ENCODE measurements at places on chromosomes 5 and 9. TPM values are rescaled to one million over a fixed set of nuclear protein-coding genes. Genes with fewer than 3 reads are reported as not detected.

Gene ST8SIA4
- polyA plus RNA-seq = 0.02 TPM

DNA sequence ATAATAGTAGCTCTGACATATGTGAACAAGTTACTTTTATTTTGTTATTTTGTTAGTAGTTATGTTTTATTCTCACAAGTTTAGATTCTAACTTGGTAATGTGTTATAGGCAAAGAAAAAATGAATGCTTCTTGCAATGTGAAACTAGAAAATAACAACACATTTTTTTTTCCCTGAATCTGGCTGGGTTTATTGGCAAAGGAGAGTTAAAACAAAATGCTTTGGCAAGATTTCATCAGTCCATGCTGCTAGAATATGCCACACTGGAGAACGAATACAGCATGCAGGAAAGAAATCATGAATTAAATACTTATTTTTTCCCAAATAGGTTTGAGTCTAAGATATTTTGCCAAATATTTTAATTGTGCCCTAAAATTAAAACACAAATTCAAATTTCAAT lies 1048.1 kb upstream of the ACO1 start:
- no peak for DNase-seq
- no peaks in the 10 kb centered on the region for H3K27me3 ChIP-seq
- H3K4me1 ChIP-seq = no peaks in the 10 kb centered on the region
- no peak overlapping the region for H3K27ac ChIP-seq

Gene ACOT12
- polyA plus RNA-seq = 0.19 TPM

DNA sequence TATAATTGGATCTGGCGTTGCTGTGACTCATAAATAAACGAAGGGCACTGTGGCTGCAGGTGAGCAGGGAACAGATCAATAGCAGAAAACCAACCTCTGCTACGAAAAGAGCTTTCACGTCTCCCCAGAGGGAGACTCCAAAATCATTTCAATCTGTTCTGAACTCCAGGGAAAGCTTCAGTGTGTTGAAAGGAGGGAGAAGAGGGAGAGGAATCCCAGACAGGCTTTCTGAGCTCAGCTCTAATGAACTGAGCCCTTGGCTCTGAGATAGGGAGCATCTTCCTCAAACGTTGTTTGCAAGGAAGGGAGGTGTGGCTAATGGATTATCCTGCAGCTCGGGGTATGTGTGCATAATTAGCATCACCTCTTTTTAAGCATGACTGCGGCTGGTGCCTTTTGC lies 288.0 kb upstream of the IRX4 start:
- peaks cover 85% of the 10 kb centered on the region for H3K27me3 ChIP-seq
- DNase-seq = no peak
- H3K4me1 ChIP-seq = no peaks in the 10 kb centered on the region
- no peak overlapping the region for H3K4me3 ChIP-seq

Gene MYO10
- 8.1 TPM for polyA plus RNA-seq

Gene TAF11L5
- not detected for polyA plus RNA-seq

GRCh38 chr9:82975176-82975575 lies 87.8 kb downstream of the RASEF start:
- no peak overlapping the region for H3K4me3 ChIP-seq
- H3K27me3 ChIP-seq = no peaks in the 10 kb centered on the region
- no peaks in the 10 kb centered on the region for H3K4me1 ChIP-seq
- no peak overlapping the region for H3K27ac ChIP-seq
- no peak for DNase-seq
- H3K36me3 ChIP-seq = no peaks in the 10 kb centered on the region

DNA sequence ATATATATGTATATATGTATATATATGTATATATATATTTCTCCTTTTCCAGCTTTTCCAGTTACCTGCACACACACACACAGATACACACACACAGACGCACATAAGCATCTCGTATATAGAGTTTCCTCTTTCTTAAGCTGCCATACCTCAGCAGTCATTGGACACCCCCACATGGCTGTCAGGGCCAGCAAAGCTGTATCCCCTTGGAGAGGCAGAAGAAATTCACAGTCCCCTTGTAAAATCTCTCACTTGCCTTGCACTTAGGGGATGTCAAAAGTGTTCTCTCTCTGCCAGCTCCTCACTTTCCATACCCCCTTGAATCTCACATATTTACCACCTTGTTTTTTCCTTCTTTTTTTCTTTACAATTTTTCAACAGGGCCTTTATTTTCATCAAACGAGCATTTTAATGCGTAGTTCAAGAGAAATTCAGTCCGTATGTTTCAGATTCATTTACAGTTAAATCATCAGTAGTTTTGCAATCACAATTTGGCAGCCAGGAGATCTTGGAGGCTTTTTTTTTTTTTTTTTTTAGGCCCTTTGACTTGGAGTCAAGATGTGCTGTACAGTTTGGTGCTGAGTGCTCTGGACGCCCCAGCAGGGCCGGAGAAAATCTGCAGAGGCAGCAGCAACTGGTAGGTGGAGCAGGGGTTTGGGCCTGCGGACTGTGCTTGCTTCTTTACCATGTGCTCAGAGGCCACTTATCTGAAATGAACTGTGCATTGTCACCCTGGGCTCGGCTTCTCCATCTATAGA lies 244.9 kb upstream of the KLF4 start:
- H3K27ac ChIP-seq = no peak overlapping the region
- H3K36me3 ChIP-seq = no peaks in the 10 kb centered on the region
- no peak overlapping the region for H3K4me3 ChIP-seq
- H3K27me3 ChIP-seq = no peaks in the 10 kb centered on the region
- peaks cover 26% of the 10 kb centered on the region for H3K4me1 ChIP-seq

DNA sequence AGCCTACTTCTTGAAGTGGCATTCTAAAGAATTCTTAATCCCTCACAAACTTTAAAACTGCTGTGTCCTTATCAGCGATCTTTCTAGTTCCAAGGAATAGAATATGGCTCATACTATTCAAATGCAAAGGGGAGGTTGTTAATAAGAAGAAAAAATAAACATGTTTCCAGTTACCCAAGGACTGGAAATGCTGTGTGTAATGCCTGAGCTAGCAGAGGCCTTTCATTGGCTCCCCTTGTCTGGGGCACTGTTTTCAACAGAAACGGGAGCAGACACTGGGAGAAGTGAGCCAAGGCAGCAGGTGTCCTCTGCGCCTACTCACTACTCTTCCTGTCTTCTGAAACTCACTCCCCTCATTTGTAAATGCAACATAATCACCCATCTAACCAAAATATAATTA lies 253.0 kb downstream of the MARCHF11 start:
- H3K4me3 ChIP-seq = no peak overlapping the region
- no peaks in the 10 kb centered on the region for H3K27me3 ChIP-seq
- no peaks in the 10 kb centered on the region for H3K36me3 ChIP-seq
- no peak for DNase-seq
- peak overlapping the region; percentile 55 for H3K27ac ChIP-seq
- 0 out of 2 replicates have a peak, but pooled peaks cover 4% of the 10 kb centered on the region for H3K4me1 ChIP-seq

Gene ELAVL2
- polyA plus RNA-seq = 0.15 TPM

Gene GPR151
- polyA plus RNA-seq = not detected

Gene PCDHB11
- polyA plus RNA-seq = 0.61 TPM

GRCh38 chr9:6197330-6197729 lies 18.3 kb upstream of the IL33 start:
- H3K4me1 ChIP-seq = no peaks in the 10 kb centered on the region
- H3K27ac ChIP-seq = no peak overlapping the region
- no peaks in the 10 kb centered on the region for H3K36me3 ChIP-seq
- no peak for DNase-seq
- H3K4me3 ChIP-seq = no peak overlapping the region

Gene FCHO2
- 5.0 TPM for polyA plus RNA-seq

GRCh38 chr5:96969366-96969765 lies 33.5 kb downstream of the LNPEP start:
- H3K4me1 ChIP-seq = peaks cover 2% of the 10 kb centered on the region
- no peak for DNase-seq
- H3K36me3 ChIP-seq = no peaks in the 10 kb centered on the region
- no peak overlapping the region for H3K27ac ChIP-seq
- H3K27me3 ChIP-seq = no peaks in the 10 kb centered on the region
- H3K4me3 ChIP-seq = no peak overlapping the region

GRCh38 chr5:176162198-176162597 lies 76.0 kb upstream of the SIMC1 start:
- H3K27me3 ChIP-seq = no peaks in the 10 kb centered on the region
- no peak for DNase-seq
- H3K4me3 ChIP-seq = no peak overlapping the region

- H3K4me3 ChIP-seq = no peak overlapping the region
- no peaks in the 10 kb centered on the region for H3K4me1 ChIP-seq
- no peak overlapping the region for H3K27ac ChIP-seq
- peak; percentile 57 for DNase-seq
- H3K27me3 ChIP-seq = peaks cover 50% of the 10 kb centered on the region
Measured at GRCh38 chr9:133188006-133188842, 20.8 kb downstream of the OBP2B start.

DNA sequence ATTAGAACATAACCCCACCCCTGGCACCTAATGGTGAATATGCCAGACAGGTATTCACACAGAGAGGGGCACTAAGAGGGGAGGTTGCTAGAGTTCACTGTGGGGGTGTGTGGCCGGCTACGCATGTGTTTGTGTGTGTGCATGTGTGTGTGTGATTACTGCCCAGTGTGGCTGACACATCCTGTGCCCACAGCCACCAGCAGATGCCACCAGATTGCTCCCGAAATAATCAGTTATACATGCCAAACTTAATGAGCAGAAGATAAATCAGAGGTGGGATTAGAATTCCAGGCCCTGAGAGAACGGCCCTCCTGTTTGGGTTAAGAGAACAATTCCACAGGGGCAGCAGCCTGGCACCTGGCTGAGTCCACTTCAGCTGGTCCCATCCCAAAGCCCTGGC lies 91.8 kb upstream of the TBCA start:
- no peaks in the 10 kb centered on the region for H3K4me1 ChIP-seq
- H3K27me3 ChIP-seq = no peaks in the 10 kb centered on the region
- DNase-seq = peak; percentile 19

GRCh38 chr9:20906326-20906725 lies 125.1 kb downstream of the HACD4 start:
- H3K4me1 ChIP-seq = peaks cover 13% of the 10 kb centered on the region
- no peak overlapping the region for H3K4me3 ChIP-seq
- no peaks in the 10 kb centered on the region for H3K27me3 ChIP-seq
- no peaks in the 10 kb centered on the region for H3K36me3 ChIP-seq
- peak overlapping the region; percentile 80 for H3K27ac ChIP-seq

DNA sequence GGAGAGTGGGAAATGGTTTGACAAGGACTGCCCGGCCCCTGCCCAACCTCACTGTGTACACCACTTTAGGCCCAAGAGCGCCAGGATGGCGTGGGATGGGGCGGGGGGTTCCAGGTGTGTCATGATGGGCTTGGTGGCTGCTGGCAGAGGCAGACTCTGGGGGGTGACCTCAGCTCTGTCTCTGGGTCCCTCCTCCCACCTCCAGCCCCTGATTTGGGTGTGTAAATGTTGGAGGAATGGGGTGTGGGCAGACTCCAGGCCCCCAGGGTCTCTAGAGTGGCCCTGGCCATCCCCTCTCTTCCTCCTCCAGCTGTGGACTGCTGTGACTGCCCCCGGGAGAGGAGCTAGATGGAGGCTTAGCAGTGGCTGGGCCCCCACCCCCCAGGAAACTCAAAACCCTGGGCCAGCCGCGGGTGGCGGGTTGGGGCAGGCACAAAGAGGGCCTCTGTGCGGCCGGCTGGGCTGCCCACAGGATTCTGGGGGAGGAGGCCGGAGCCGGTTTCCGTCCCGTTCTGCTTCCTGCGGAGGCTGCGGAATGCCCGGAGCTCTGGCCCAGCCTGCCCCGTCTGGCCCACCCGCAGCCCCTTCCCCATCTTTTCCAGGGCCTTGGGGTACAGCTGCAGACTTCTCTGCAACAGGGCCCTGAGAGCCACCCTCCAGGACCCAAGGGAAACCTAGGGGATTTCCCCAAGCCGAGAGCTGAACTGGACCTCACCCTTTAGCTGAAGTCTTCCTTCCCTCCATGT lies 23.1 kb downstream of the CXXC5 start:
- no peaks in the 10 kb centered on the region for H3K27me3 ChIP-seq
- H3K4me1 ChIP-seq = peaks cover 54% of the 10 kb centered on the region
- H3K27ac ChIP-seq = peak overlapping the region; percentile 26
- H3K4me3 ChIP-seq = no peak overlapping the region
- H3K36me3 ChIP-seq = no peaks in the 10 kb centered on the region
